ENCODE measurements at places on chromosomes 2 and 18. TPM values are rescaled to one million over a fixed set of nuclear protein-coding genes. Genes with fewer than 3 reads are reported as not detected.

GRCh38 chr2:136422512-136422911, 304.6 kb upstream of the CXCR4 start:
- no peak for DNase-seq

- no peak for DNase-seq
Measured at GRCh38 chr2:227608561-227609338, 5.9 kb downstream of the SCYGR3 start.

DNA sequence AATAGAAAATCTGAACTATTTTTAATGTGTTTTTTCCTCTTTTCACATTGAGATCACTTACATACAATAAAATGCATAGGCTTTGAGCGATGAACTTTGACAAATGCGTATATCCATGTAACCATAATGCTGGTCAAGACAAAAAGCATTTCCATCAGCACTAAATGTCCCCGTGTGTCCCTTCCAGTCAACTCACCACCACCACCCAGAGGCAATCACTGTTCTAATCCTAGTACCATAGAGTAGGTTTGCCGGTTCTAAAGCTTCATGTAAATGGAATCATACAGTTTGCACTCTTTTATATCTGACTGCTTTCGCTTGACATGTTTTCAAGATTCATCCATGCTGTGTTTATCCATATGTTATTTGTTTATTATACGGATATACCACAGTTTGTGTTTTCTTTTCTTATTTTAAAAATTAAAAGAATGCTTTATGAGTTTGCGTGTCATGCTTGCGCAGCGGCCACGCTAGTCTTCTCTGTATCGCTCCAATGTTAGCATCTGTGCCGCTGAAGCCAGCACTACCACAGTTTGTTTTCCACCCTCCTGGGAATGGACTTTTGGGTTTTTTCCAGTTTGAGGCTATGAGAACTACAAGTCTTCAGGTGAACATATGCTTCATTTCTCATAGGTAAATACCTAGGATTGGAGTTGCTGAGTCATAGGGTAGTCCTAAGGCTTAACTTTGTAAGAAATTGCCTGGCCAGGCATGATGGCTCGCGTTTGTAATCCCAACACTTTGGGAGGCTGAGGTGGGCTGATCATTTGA, 197.5 kb upstream of the CHAC2 start:
- no peak for DNase-seq

DNA sequence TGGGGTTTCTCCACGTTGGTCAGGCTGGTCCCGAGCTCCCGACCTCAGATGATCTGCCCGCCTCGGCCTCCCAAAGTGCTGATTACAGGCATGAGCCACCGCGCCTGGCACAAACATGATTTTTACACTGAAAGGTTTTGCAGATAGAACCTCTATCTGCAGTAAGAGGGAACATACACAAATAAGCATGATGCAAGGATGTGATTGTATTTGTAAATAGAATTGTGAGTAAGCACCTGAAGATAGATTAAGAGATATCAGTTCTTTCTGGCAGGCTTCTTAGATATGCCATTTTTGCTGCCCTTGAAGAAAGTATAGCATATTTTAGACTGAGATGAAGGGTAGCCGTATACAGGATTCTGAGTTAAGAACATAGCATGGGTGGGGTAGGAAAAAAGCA, 3.6 kb downstream of the COMMD1 start:
- no peak for DNase-seq

DNA sequence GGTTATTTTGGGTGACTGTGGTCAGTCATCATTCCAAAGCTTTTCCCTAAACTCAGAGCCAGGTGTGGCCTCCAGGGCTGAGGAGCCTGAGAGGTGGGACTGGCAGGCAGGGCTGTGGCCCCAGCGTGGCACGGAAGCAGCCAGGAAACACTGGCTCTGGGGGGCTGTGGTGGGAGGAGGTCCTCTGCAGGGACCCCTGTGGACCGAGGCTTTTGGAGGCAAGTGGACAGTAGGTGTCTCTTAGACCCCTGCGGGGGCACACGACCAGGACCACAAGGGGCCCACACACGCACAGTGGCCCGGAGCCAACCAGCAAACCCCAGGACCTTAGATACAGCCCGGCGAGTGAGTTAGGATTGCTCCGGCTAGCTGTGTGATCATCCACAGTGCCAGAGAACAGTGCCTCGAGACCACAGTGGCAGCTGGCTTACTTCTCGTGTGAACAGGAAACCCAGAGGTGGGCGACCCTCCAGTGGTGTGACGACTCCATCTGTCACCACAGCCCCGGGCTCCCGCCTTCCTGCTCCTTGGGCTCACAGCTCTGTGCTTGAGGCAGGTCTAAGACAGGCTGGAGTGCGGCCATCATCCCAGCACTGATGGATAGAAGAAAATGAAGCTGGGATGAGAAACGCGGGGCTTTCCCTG, 1.6 kb upstream of the RTP5 start:
- DNase-seq, result no peak

DNA sequence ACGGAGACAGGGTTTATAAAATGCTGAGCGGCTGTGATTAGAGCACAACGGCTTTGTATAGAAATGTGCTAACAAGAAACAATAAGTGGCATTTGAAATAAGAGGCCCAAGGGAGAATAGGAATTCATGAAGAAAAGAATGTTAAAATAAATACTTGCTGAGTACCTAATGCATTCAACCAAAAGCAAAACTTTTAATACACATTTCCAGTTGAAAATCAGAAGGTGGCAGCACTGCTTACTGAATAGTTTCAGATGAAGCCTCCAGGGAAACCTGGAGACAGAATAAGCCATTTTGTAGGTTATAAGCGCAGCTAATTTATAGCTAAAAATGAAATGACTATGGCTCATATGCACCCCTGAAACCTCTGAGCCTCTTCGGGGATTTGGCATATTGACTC, 286.6 kb downstream of the DPP10 start:
- no peak for DNase-seq

Gene FAM237A
- not detected for polyA plus RNA-seq

GRCh38 chr2:2840681-2841300, 509.7 kb upstream of the MYT1L start:
- no peak for DNase-seq

DNA sequence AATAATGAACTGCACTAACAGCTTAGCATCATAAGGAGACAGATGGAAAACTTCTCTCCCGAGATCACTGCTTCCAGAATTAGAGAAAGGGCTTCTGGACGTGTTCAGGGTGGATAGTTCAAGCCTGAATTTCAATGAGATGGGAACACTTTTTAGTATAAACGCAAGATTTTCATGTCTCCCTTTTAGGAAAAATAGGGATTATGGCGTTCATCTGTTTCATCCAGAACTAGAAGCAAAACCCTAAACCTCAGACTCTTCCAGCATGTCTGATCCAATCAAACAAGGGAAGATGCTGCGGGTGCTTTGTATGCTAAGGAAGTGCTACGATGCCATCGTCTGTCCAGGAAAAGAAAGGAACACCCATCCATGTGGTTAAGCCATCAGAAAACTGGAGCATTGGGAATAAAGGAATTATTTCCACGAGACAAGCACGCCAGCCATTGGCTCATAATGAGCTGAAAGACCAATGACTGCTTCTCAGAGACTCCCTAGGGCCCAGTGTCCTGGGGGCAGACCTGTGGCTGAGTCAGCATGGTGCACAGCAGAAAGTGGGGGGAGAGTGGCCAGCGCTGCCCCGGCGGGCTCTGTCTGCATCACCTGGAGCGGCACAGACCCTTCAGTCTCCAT, 65.9 kb upstream of the AFF3 start:
- DNase-seq, result no peak

- DNase-seq, result no peak
Measured at GRCh38 chr2:11933854-11934253, 187.4 kb downstream of the LPIN1 start.

Gene NDUFS1
- polyA plus RNA-seq, result 45.2 TPM

- no peak for DNase-seq
Measured at GRCh38 chr2:234970477-234970882, 18.7 kb downstream of the SH3BP4 start.

- DNase-seq, result no peak
Measured at GRCh38 chr2:39604866-39605265, 60.9 kb upstream of the TMEM178A start.

- no peak for DNase-seq
Measured at GRCh38 chr2:227853204-227853629, 18.2 kb upstream of the DAW1 start.

Gene ITGB1BP1
- 80.2 TPM for polyA plus RNA-seq

DNA sequence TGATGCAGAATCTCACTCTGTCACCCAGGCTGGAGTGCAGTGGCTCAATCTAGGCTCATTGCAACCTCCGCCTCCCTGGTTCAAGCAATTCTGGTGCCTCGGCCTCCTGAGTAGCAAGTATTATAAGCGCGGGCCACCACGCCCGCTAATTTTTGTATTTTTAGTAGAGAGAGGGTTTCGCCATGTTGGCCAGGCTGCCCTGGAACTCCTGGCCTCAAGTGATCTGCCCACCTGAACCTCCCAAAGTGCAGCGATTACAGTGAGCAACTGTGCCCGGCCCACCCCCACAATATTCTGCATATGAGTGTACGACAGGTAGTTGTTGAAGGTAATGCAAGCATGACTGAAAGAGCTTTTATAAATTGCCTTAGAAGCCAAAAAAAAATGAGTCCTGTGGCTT, 1.2 kb downstream of the WDR75 start:
- DNase-seq, result no peak

- DNase-seq, result no peak
Measured at GRCh38 chr2:197071790-197072436, 145.4 kb upstream of the PGAP1 start.

DNA sequence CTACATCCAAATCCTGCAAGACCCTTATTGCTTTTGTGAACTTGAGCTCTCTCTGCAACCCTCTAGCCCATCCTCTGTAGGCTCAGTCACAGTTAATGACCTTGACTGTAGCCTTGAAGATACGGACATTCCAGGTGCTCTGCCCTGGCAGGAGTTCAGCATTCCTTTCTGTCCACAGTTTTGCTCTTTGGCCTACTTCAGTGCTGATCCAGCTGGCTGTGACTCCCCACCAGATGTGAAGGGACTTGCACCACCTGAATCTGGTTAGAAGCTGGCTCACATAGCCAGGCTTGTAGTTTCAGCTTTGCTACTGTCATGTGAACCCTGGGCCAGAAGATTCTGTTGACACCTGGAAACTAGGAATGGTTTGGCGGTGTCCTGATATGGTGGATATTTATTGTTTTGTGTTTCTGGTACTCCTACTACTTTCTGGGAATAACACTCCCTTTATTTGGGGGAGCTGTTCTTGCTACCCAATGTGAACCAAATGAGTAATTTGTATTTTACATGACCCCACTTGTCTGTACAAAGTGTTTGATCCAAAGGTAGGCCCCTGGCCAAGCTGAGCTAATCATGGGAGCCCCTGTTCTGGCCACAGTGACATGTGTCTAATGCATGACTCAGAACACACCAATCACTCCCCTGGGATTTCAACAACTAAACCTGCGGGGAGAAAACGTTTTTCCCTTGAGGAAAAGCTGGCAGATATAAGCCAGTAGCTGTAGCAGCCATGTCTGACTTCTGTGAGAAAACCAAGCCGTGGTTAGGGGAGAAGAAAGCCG, 73.4 kb downstream of the CDCA7 start:
- DNase-seq, result no peak

GRCh38 chr2:216589791-216590190, 43.4 kb upstream of the IGFBP2 start:
- no peak for DNase-seq

- no peak for DNase-seq
Measured at GRCh38 chr2:24493713-24494112, 2.7 kb downstream of the NCOA1 start.

DNA sequence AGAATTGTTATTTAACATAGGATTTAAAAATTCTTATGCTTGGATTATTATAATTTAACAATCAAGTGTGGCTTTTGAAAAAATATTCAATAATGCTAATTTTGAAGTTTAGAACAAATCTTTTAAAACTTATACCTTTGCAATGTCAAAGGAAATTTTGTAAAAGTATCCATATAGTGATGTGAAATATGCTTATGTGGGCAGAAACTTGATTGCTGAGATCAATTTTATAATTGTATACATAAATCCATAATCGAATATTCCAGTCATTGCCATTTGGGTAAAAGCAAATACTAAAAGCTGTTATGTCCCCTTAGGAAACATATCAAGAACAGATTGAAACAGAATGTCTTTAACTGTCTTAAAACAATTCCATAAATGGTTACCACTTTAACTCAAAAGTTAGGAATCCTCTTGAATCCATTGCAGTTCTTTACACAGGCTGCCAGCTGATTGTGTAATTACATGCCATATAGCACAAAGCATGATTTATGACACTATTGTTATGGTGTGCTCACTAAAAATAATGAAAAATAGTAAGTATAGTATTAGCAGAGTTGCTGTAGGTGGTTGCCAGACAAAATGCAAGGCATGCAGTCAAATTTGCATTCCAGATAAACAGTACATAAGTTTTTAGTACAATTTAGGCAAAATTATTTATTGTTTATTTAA, 24.2 kb downstream of the PLCL1 start:
- no peak for DNase-seq

DNA sequence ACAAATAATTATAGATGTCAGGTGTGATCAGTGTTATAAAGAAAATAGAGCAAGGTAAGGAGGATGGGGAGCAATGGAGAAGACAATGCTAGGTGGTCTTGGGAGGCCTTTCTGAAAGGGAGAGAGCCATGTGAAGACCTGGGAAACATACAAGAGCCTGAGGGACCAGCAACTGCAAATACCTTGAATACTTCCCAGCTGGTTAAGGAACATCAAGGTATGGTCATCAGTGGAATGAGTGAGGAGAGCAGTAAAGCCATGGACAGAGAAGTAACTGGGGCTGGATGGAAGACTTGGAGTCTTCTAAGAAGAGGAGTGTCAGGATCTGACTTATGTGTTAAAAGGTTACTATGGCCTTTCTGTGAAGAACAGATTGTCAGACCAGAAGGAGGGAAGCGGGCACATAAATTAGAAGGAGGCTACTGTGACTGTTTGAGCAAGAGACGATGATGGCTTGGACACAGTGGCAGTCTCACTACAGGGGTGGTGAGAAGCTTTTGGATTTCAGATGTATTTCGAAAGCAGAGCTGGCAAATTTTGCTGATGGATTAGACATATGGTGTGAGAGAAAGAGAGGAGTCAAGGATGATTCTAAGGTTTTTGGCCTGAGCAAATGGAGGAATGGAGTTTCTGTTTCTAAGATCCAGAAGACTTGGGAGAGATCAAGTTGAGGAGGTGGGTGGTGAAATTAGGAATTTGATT, 22.8 kb upstream of the EXOC6B start:
- no peak for DNase-seq

DNA sequence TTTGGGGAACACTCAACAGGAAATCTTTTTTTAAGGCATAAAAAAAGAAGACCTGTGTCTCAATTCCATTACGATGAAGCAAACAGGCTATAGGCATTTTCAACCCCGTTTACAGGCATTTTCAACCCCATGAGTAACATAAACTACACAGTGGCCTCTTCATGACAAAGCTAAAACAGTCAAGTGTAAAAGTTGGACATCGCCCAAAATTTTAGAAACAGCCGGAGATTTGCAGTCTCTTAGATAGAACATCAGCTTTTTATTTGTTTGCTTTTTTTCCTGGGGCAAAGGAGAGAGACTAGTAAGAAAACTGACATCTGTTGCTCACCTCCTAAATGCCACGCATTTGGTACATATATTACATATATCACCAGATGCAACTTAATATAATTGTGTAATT, 173.7 kb downstream of the CMPK2 start:
- no peak for DNase-seq

Gene CYS1
- polyA plus RNA-seq, result 6.2 TPM

Gene VWA3B
- 0.11 TPM for polyA plus RNA-seq

- DNase-seq, result no peak
Measured at GRCh38 chr2:198371921-198372543, 567.6 kb downstream of the PLCL1 start.
